ENCODE measurements at places on chromosomes 11 and 22. TPM values are rescaled to one million over a fixed set of nuclear protein-coding genes. Genes with fewer than 3 reads are reported as not detected.

- H3K27me3 ChIP-seq, result no peaks in the 10 kb centered on the region
- H3K36me3 ChIP-seq, result peaks cover 28% of the 10 kb centered on the region
- H3K27ac ChIP-seq, result no peak overlapping the region
- H3K4me1 ChIP-seq, result no peaks in the 10 kb centered on the region
Measured at GRCh38 chr11:28090052-28090749, 17.8 kb downstream of the KIF18A start.

DNA sequence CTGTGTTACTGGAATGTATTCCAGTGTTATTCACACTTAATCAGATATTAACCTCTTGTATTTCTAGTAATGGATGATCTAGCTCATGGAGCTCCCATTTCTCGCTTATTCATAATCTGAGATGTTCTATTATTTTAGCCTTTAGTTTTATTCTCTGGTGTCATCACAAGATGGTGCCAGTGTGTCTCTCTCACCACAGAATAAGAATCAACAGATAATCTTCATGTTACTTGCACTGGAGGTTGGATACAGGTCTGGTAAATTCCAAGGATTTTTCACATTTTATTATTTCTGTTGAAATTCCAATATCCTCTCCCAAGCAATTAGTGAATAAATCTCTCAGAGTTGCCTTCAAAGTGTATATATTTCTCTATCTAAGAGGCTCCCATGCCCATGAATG lies 74.6 kb downstream of the CASP12 start:
- H3K27ac ChIP-seq, result no peak overlapping the region
- H3K36me3 ChIP-seq, result no peaks in the 10 kb centered on the region
- H3K4me1 ChIP-seq, result no peaks in the 10 kb centered on the region

The USP2 gene
- total RNA-seq, result 0.55 TPM

- no peaks in the 10 kb centered on the region for H3K36me3 ChIP-seq
- DNase-seq, result no peak
- no peaks in the 10 kb centered on the region for H3K27me3 ChIP-seq
- no peaks in the 10 kb centered on the region for H3K4me1 ChIP-seq
Measured at GRCh38 chr22:35862697-35863096, 145.0 kb downstream of the APOL5 start.

GRCh38 chr22:49333206-49333605 lies 494.5 kb downstream of the BRD1 start:
- H3K4me1 ChIP-seq, result no peaks in the 10 kb centered on the region
- no peaks in the 10 kb centered on the region for H3K36me3 ChIP-seq
- DNase-seq, result no peak

The SHISAL1 gene
- total RNA-seq, result not detected

DNA sequence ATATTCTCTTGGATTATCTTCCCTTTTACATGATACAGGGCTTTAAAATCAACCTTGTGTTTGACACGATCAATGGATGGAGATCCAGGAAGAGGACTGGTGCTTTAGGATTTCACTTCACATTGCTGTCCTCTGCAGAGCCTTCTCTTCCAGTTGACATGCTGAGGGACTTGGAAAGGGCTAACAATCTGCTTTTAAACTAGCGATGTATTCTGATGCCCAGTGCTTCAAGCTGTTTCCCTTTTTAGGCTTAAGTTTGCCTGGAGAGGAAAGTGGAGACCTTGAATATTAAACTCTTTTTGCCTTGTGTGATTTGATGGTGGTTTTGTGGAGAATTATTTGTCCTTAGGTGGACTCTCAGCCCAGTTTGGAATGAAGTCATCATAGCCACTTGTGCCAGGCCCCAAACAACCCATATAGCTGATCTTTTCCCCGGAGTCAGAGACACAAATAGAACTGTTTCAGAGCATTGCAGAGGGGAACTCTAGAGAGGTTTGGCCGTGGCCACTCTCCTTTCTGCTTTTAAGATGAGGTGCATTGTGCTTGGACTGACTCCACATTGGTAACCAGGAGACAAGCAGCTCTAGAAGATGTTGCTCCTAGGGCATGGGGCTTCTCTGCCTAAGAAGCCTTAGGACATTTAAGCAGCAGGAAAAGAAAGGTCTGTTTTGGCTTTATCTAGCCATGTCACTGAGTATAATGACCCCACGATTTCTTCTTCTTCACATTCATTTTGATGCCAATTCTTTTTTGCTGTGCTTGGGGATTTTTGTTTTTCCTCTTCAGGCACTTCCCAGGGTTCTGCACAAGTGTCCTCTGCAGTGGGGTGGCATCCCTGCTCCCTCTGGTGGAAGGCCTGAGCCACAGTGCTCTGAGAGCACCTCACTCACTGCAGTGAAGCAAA lies 152.8 kb downstream of the NCAM1 start:
- no peaks in the 10 kb centered on the region for H3K36me3 ChIP-seq
- no peak overlapping the region for H3K4me3 ChIP-seq
- no peak overlapping the region for H3K27ac ChIP-seq
- DNase-seq, result peak; percentile 21

The RTN3 gene
- 62.4 TPM for total RNA-seq

GRCh38 chr11:120839846-120840402 lies 184.0 kb upstream of the TBCEL start:
- no peak for DNase-seq
- H3K27me3 ChIP-seq, result no peaks in the 10 kb centered on the region
- no peaks in the 10 kb centered on the region for H3K4me1 ChIP-seq

- no peak for DNase-seq
- no peaks in the 10 kb centered on the region for H3K36me3 ChIP-seq
- no peak overlapping the region for H3K4me3 ChIP-seq
- H3K27me3 ChIP-seq, result no peaks in the 10 kb centered on the region
- peaks cover 25% of the 10 kb centered on the region for H3K4me1 ChIP-seq
Measured at GRCh38 chr11:67627441-67627811, 2.3 kb downstream of the NUDT8 start.

All from activated CD8-positive, alpha-beta T cell treated with anti-CD3 and anti-CD28 coated beads, Interleukin-2, amount 10 ng/mL, durations not matched to agents 7 days and 5 days (primary cell).